HCEC 1CT (cell line): ENCODE measurements at places on chromosomes 5 and 9.

GRCh38 chr9:79020276-79020675 is 551.5 kb upstream of the TLE4 start:
- DNase-seq = no peak

DNA sequence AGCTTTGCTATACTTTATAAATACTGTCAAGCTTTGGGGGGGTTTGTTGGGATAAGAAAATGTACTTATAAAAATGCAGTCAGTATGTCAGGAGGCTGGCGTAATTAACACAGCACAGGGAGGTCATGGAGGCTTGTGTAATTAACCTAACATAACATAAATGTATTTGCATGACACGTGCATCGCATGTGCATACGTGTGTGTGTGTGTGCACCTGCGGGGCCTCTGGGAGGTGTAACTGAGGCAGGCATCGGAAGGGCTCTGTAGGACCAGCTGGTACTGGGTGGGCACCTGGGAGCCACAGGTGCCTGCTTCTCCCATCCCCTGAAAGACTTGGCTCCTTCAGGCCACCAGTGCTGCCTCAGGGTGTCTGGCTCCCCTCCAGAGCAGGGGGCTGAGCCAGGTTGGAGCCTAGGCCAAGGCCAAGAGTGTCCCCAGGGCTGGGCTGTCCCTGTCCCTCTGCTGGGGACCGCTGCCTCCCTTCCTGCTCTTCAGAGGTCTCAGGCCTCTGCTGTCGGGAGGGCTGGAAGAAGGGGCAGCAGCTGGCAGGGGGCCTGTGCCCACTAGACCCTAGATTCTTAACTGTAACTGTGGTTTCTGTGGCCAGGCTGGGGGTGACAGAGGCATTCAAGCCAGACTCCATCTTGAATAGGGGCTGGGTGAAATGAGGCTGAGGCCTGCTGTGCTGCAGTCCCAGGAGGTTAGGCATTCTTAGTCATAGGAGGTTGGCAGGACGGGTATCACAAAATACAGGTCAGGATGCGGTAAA is 9.0 kb downstream of the FCN2 start:
- no peak for DNase-seq

- no peak for DNase-seq
Measured at GRCh38 chr9:14909181-14909580, 1.0 kb downstream of the FREM1 start.

- peak; percentile 5 for DNase-seq
Measured at GRCh38 chr5:59126708-59127573, 544.1 kb downstream of the RAB3C start.

- no peak for DNase-seq
Measured at GRCh38 chr9:95952471-95952870, 77.0 kb downstream of the ERCC6L2 start.

DNA sequence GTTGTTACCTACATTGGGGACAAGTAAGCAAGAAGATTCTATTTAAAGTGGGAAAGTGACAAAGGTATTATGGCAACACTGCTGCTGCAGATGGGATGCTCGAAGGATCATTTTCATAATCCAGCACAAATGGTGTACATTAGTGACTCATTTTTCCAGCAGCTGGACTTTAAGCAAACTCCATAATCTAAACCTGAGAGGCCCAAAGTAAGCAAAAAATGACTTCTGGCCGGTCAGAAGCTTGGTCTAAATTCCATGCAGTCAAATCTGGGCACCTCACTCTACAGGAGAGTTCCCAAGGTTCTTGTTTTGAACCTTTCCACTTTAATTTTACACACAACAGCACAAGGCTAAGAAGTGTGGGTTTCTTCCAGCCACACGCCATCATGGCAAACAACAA is 43.6 kb upstream of the TRAF1 start:
- DNase-seq = peak; percentile 33

DNA sequence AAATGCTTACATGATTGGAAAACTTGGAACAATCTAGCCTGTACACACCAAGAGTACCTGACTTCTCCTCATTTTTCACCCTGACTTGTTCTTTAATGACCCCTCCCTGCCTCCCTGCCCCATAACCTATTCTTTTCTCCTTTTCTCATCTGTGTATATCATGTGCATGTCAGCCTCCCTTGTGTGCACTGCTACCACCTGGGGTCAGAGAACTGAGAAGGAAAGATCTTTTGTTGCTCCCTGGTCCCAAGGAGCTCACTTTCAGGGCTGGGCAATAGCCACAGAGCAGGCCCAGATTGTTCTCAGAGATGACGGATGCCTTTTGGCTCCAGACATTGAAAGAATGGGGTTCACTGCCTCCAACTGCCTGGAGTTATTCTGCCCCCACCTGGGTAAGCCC is 5.1 kb downstream of the MAP1B start:
- no peak for DNase-seq

DNA sequence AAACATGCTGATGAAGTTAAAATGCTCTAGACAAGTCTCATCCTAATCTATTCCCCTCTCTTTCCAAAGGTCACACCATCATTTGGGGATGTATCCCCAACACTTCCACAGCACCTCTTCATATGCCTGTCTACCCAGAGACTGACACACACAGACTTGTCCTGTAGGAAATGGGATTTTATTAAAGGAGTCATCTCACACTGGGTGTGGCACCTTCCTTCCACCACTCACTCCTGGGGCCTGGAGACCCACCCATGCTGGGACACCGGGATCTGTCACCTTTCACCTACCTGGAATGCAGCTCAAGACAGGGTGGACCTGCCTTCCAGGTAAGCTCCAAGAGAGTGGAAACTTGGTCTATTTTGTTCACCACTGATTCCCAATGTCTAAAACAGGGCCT is 99.4 kb upstream of the HAND1 start:
- DNase-seq = no peak

GRCh38 chr5:72451741-72452505 is 55.3 kb downstream of the ZNF366 start:
- DNase-seq = peak; percentile 36

- DNase-seq = peak; percentile 10
Measured at GRCh38 chr5:35859101-35859661, 2.5 kb downstream of the IL7R start.

DNA sequence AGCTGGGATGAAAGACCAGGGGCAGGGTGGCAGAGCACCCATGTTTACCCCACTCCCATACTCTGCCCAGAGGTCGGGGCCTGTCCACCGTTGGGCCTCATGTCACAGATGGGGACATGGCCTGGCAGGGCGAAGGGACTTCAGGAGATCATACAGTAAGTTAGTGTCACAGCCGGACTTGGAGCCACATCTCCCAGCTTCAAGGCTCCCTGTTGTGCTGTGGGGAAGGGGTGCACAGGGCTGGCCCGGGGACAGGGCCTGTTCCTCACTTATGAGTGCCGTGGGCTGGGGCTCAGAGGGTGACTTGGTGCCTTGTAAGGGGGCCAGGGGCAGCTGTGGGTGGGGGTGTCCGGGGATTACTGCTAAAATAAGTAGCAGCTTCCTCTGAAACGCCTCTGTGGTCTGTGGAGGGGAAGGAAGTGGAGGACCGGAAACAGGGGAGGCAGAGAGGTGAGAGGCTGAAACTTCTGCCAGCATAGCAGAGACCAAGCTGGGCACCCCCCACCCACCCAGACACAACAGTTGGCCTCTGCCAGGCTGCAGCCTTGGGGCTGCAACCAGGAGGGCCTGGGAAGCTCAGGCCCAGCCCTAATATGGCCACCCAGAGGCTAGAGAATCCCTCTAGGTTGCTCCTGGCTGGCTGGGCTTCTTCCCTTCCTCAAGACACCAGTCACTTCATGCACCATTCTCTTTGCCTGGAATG is 41.1 kb upstream of the NEK6 start:
- DNase-seq = no peak

- DNase-seq = no peak
Measured at GRCh38 chr5:143737062-143737461, 74.9 kb upstream of the HMHB1 start.

GRCh38 chr5:121029536-121030245 is 565.6 kb downstream of the PRR16 start:
- DNase-seq = no peak

- DNase-seq = peak; percentile 68
Measured at GRCh38 chr5:142145106-142145900, 36.7 kb downstream of the NDFIP1 start.

DNA sequence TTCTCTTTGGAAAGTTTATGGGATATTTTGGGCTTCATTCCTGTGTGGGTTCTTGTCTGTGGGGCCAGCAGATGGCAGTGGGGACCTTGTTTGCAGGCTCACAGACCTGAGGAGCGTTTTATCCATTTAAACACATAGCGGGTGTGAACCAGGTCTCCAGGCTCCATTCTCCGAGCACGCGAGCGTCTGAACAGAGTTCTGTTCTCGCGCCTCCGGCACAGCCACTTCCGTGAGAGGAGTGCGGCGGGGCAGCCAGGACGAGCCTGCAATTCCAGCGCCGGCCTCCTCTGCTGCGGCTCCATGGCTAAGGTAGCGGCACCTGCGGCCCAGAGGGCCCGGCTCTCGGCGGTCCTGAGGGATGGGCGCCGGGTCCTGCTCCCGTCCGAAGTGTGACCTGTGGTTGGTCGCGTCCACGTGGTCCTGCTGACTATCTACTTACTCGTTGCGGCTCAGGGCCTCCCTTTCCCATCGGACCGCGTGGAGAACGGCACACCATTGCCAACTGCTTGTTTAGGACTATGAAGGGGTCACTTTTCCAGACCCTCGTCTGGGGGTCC is 7.3 kb downstream of the NRARP start:
- DNase-seq = peak; percentile 32

GRCh38 chr9:127735530-127736185 is 564 bp upstream of the TOR2A start:
- no peak for DNase-seq

- DNase-seq = peak; percentile 27
Measured at GRCh38 chr5:142017832-142018427, 5.1 kb upstream of the GNPDA1 start.

GRCh38 chr5:139182528-139183296 is 15.5 kb downstream of the SIL1 start:
- no peak for DNase-seq

DNA sequence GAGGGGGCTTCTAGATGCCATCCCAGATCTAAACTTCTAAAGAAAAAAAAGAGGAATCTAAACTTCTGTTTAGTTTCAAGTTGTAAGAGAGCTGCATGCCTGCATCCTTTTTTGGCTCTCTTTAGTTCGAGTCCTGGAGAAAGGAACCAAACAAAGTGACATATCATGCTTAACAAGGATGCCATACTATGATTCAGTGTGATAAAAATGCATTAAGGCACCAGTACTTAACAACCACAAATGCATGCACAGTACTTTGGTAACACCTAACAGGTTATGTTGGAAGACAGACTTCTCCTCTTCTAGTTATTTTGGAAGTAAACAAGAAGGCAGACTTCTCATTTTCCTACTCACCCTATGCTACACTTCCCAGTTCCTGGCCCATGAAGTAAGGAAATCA is 27.3 kb downstream of the NME5 start:
- DNase-seq = peak; percentile 21

- DNase-seq = no peak
Measured at GRCh38 chr9:78101247-78101646, 69.6 kb upstream of the GNAQ start.
